ENCODE measurements at places on chromosomes 2 and 18. TPM values are rescaled to one million over a fixed set of nuclear protein-coding genes. Genes with fewer than 3 reads are reported as not detected.

DNA sequence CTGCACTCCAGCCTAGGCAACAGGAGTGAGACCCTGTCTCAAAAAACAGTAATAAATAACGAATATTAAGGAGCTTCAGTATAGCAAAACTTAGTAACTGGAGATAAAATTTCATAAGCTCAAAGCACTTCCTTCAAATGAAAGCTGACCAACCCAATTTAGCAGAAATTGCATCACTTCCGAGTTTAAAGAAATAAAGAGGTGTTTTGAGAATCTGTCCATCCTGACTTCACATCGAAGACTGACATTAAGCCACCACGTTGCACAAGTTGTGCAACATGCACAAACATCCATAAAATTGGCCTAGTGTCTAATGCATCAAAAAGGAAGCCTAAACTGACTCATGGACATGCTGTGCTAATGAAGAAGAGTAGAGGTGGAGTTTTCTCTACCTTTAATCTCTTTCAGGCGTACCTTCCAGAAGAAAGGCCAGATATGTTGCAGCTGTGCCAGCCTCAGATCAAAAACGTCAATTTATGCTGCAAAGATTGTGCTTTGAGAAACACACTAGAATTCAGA, 7.7 kb upstream of the DSG3 start:
- no peaks in the 10 kb centered on the region for H3K4me1 ChIP-seq
- no peaks in the 10 kb centered on the region for H3K36me3 ChIP-seq
- no peak overlapping the region for H3K4me3 ChIP-seq
- no peak for DNase-seq
- no peak overlapping the region for H3K27ac ChIP-seq
- H3K27me3 ChIP-seq, result no peaks in the 10 kb centered on the region

DNA sequence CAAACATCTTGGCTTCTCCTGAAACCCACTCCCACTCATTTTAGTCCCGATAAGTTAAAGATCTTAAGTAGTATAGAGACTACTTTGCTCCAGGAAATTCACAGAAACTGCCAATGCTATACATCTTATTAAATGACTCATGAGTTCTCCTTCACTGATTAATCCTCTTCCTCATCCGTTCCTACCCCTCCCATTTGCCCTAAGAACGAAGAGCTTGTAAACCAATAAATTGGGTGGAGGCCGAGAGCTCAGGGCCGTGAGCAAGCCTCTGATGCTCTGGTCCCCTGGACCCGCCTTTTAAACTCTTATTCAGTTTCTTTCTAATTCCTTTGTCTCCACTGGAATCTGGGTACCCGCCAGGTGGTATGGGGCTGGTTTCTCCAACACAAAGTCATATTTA, 68.6 kb downstream of the METTL8 start:
- H3K4me3 ChIP-seq, result no peak overlapping the region
- no peaks in the 10 kb centered on the region for H3K36me3 ChIP-seq
- no peak for DNase-seq
- no peak overlapping the region for H3K27ac ChIP-seq
- H3K4me1 ChIP-seq, result no peaks in the 10 kb centered on the region
- H3K27me3 ChIP-seq, result no peaks in the 10 kb centered on the region

Gene PFN4
- not detected for total RNA-seq

Gene ADRA2B
- total RNA-seq, result 3.5 TPM

Gene DES
- total RNA-seq, result 1.6 TPM

Data from endodermal cell (in vitro differentiated cells).